Choroid plexus epithelial cell (primary cell): ENCODE measurements at places on chromosomes 6 and 20.
A peak's percentile ranks its signal among the peaks of the same experiment; 100 is the strongest.

DNA sequence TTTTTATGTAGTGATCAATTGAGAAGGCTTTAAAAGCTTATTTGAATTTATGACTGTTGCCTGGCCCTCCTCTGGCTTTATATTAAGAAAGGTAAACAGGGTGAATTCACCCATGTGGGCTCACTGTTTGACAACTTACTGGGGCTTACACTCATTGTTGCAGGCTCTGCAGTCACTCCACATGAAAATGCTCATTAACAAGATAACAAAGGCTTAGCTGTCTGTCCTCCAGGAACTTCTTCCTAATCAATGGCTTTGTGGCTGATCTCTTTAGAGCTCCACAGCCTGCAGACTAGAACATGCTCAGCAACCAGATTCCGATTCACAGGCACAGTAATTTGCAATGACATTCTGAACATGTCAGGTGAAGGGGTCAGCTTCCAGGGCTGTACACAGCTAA is 323.2 kb upstream of the MAN1A1 start:
- no peak for DNase-seq

- DNase-seq = no peak
Observed at GRCh38 chr20:5024103-5024502, 22.8 kb upstream of the SLC23A2 start.

DNA sequence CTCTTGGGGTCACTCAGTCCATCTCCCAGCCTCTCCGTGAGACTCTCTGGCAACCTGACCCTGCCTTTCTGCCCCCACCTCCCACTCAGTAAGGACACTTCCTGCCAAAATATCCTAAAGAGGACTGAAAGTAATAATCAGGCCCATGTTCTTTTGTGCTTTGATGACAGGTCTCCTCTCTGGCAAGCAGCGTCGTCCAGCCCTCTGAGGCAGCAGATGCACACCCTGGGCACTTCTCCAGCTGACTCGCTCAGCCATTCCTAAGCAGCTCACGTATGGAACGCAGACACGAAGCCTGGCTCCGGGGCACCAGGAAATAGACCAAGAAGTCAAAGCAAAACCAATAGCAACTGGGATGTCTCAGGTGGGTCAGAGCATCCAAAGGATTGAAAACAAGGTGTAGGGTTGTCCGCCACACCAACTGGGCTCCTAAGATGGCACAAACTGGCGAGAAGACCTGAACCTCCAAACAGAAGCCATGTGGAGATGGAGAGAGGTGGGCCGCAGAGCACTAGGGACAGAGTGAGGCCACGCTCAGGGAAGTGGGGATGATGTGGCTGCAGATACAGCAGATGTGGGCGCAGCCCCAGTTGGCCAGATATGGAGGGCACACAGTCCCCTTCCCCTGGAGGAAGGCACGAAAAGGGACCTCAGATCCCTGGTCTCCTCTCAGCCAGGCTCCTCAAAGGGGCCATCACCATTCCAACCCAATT is 99.3 kb downstream of the PRND start:
- DNase-seq = peak; percentile 63

- peak; percentile 81 for DNase-seq
Observed at GRCh38 chr6:89895276-89895874, 1.1 kb downstream of the GJA10 start.

DNA sequence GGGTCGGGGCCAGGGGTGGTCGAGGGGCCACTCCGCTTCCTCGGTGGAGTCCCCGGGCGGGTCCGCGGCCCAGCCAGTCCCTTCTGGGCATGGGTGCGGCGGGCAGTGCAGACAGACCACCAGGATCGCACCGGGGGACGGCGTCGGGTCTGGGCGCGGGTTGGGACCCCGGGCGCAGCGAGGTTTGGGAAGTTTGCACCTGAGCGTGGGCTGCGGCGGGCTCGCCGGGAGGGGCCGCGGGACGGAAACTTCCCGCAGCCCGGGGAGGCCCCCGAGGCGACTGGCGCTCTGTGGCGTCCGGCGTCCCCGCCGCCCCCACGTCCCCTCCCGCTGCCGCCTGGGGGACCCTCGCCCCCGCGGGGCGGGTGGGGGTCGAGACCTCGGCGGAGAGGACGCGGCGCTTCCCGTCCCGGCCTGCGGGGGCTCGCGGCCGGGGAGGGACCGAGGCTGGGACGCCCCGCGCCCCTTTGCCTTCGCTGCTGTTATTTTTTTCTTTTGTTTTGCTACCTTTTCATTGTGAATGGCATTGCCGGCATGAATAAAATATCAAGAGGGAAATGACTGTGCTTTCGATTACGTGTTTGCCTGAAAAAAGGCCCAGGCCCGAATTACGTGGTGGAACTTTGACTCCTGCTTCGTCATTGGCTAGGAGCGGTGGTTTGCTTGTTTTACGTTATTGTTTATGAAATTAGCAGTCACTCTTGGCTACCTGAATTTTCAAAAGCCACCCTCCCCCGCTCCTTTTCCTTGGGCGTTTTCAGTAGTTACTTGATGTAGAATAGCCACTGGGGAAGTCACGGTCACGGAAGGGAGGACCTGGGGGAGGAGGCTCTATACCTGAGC is 703 bp downstream of the SNX9 start:
- DNase-seq = peak; percentile 74

GRCh38 chr20:4371623-4372251 is 350.0 kb upstream of the PRND start:
- no peak for DNase-seq

GRCh38 chr20:60512443-60512842 is 554.2 kb downstream of the CDH26 start:
- peak; percentile 13 for DNase-seq

- peak; percentile 9 for DNase-seq
Observed at GRCh38 chr6:13012977-13013680, 296.6 kb downstream of the PHACTR1 start.

- no peak for DNase-seq
Observed at GRCh38 chr20:54105653-54106052, 35.3 kb upstream of the BCAS1 start.

GRCh38 chr20:10239954-10240353 is 21.3 kb downstream of the SNAP25 start:
- peak; percentile 77 for DNase-seq

DNA sequence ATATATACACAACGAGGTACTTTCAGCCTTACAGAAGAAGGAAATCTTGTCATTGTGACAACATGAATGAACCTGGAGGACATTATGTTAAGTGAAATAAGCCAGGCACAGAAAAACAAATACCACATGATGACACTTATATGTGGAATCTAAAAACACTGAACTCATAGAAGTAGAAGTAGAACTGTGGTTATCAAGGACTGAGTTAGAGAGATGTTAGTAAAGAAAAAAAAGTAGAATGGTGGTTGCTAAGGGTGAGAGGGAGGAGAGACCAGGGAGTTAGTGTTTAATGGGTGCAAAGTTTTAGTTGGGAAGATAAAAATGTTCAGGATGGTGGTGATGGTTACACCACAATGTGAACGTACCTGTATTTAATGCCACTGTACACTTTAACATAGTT is 4.8 kb upstream of the STX11 start:
- DNase-seq = no peak

GRCh38 chr6:142914937-142915697 is 29.9 kb downstream of the HIVEP2 start:
- no peak for DNase-seq

DNA sequence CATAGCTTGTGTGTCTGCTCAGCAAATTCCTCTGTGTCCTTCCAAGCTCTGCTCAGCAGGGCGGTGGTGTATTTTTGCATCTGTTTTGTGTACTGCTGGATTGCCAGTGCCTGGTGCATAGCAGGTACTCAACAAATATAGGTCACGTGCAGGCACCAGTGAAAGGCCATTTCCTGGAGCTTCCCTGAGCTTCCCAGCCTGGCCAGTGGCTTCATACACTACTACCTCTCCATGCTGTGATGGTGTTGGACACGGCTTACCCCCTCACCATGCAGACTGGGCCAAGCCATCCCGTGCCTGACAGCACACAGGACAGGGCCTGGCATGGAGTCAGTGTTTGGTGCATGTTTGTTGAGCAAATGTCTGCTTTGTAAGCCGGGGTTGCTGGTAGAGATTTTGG is 7.7 kb upstream of the PHACTR3 start:
- no peak for DNase-seq

GRCh38 chr6:50030350-50030749 is 8.6 kb upstream of the DEFB110 start:
- no peak for DNase-seq

DNA sequence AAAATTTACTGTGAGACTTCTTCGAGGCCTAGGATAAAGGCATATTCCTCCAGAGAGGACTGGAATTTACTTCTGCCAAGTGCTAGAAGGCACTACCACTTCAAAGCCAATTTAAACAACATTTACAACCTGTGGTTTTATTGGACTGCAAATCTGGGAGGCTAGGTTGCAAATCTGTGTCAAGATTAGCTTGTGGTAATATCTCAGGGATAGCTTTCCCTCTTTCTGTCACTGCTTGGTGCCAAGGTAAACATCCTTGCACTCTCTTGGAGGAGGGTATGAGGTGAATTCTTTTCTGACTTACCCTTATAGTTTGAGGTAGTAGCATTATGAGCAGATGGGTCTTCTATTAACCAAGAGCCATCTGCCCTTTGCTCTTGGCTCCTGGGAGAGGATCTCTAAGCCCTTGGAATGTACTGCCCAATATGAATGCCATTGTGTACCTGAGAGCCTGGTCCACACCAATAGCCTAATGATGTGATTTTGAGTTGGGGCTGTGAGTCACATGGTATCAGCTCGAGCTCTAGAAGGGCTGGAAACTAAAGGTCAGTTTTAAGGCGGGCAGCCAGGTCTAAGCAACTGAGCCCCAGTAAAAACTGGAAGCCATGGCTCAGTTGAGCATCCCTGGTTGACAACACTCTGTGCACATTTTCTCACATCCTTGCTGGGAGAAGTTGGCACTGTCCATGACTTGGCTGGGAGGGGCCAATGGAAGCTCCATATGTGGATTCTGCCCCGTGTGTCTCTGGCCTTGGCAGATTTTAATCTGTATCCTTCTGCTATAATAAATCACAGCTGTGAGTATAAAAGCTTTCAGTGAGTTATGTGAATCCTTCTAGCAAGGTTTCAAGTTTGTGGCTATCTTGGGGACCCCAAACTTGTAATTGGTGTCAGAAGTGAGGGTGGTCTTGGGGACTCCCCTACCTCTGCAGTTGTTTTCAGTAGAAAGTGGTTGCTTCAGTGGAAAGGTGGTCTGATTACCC is 188.1 kb downstream of the UBE3D start:
- DNase-seq = peak; percentile 17

GRCh38 chr6:13488015-13488895 is 855 bp upstream of the GFOD1 start:
- DNase-seq = peak; percentile 67

DNA sequence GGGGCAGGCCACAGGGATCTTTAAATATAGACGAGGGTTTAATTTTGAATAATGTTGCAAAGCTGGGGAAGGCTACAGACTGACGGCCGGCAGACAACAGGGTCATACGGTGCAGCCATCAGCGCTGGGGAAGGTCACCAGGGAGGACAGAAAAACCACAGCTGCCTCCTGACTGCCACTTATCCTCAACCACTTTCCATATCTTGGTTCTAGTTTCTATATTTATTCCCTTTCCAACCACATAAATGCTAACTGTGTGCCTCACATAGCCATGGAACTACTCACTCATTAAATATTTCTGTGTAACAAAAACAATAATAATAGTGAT is 85.7 kb upstream of the AGPAT4 start:
- no peak for DNase-seq

GRCh38 chr6:168625602-168626001 is 184.6 kb downstream of the SMOC2 start:
- DNase-seq = no peak

DNA sequence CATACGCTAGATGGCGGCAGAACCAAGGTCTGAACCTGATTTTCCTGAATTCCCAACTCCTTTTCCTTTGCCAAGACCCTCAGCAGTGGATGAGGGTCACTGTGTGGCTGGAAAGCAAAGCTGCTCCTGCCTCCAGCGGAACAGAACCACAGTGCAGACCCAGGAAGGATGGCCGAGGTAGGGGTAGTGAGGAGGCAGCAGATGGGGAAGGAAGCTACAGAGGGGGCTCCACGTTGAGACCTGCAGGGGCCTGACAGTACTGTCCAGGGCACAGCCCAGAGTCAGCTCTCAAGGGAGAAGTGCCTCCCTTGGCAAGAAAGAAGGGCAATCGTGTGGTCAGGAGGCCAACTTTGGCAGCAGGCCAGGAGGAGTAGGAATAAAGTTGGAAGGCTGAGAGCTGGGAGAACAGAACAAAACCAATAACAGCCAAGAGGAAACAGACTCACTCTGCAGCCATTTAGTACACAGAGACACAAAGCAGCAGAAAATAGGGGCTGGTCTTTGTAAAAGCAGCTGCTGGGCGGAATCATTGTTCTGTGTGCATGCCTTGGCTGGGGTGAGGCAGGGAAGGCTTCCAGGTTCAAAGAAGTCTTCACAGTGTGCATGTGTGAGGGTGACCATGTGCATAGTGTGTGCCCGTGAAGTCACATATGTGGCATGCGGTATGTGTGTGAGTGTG is 3.1 kb downstream of the GABRR2 start:
- peak; percentile 54 for DNase-seq

DNA sequence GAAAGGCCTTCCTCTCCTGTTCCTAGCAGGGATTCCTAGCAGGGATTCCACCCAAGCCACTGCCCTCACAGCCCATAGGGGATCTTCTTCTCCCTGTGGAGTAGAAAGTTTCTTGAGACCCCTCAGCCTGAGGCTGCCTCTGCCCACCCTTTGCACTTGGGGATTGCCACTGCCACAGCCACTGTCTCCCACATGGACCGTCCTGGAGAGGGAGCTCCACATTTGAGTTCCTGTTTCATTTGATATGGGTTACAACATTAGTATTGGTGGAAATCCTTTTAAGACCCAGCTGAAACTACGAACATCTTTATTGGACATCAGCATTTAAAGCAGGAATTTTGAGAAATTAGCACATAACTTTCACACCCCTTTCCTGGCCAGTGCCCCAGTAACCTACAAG is 25.6 kb downstream of the HLA-G start:
- DNase-seq = peak; percentile 4

DNA sequence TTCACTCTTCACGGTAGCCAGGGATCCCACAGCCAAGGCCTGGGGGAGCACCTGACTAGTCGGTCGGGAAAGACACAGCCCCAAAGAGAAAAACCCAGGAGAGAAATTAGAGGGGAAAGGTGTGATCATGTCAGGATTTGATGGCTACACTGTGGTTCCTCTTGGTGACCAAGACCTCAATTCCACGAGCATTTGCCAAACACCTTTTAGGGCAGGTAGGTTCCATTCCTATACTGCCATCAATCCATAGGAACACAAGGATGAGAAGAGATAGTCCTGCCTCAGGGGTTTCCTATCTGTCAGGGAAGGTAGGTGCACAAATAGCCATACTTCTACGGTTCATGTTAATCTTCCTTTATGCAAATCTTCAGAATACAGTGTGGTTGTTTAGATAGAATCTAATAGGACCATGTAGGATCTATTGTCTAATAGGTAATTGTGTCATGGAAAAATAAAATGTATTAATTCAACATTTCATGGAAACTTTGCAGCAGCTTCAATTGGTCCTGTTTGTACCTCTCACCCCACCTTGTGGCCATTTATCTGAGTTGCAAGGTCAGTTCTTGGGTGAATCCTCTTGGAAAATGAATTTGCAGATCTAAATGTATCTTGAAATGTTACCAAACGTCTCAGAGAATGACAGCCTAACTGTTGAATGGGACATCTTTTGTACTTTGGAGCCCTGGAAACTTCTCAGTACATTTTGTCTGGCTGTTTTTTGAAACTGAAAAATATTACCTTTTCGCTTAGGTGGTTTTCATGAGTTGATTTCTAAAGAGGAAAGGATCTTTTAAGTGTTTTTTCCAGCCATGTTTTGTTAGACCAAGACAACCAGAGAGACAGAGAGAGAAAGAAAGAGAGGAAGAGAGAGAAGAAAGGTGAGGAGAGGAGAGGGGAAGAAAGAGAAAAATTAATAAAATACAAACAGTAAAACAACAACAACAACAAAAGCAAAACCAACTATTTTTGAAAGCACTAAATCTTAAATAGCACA is 33.7 kb upstream of the IYD start:
- DNase-seq = peak; percentile 92
